ENCODE measurements at places on chromosomes 7 and 10. TPM values are rescaled to one million over a fixed set of nuclear protein-coding genes. Genes with fewer than 3 reads are reported as not detected.

Gene KCP
- 1.1 TPM for total RNA-seq

Gene HOXA10
- not detected for total RNA-seq

Gene MMD2
- total RNA-seq, result not detected

Gene PON1
- total RNA-seq, result not detected

Gene DCLRE1A
- total RNA-seq, result 16.9 TPM

DNA sequence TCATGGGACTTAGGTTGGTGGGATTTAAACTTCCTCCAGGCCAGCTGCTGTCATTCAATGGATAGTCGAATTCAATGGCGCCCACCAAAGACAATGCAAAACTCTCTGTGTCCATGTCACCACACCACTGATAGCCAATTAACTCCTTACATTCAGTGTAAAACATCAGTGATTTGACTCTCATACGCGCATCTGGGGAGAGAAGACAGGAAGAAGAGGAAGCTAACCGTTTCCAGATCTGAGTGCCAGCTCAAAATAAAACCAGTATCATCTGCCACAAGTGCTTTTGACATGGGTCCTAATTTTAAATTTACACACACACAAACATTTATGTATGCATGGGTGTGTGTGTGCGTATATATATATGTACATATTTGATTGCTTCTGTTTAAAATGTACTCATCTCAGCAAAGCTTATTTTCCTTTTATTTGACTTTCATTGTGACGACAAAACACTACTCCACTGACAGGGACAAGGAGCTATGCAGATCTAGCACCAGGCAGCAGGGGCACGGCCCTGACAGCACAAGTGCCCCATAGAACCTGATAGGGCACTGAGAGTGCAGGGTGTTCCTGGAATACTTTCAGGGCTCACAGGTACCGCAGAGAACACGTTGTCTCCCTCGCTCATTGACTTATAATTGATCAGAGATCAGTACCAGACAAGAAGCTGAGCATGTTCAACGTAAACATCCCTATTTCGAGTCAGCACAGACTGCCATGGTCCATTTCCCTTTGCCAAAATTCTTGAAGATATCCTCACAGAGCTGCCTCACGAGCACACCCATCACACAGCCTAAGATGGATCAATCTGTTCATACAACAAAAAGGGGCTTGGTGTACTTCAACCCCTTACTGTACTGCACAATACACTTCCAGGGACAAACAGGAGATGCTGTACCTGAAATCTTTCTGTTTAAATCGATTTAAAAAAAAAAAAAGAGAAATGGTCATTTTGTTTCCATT lies 176.1 kb downstream of the COBL start:
- H3K4me1 ChIP-seq, result no peaks in the 10 kb centered on the region
- no peaks in the 10 kb centered on the region for H3K27me3 ChIP-seq
- H3K4me3 ChIP-seq, result no peak overlapping the region

DNA sequence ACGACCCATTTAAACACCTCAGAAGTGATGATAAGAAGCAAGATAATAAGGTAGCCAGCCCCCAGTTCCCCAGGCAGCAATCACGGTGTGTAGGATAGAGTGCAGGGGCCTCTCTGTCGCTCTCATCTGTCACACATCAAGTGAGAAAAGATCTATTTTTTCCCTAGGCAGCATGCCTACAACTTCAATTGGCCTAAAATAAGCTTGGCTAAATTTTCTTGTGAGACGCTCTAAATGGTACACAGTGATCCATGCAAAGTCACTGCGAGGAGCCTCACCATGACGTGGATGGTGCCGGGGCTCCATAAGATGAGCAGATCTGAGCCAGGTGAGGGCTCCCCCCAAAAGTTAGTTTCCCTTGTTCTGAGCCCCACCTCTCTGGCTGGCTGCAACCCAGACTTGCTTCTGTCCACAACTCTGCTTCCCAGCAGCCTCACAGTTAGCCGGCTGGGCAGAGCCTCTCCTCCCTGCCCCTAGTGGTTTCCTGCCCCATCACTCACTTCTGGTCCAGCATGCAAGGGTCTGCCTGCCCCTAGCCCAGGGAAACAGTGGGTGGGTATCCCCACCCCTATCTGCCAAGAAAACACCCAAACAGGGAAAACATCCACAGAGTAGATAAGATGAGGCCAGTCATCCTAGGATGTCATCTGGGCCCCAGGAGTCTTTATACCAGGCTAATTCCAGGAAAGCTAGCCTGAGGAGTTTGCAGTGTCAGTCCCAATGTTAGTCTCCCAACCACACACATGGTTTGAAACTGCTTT lies 342.1 kb downstream of the GRID1 start:
- H3K4me3 ChIP-seq, result no peak overlapping the region
- no peak for DNase-seq
- no peaks in the 10 kb centered on the region for H3K36me3 ChIP-seq
- no peaks in the 10 kb centered on the region for H3K27me3 ChIP-seq

DNA sequence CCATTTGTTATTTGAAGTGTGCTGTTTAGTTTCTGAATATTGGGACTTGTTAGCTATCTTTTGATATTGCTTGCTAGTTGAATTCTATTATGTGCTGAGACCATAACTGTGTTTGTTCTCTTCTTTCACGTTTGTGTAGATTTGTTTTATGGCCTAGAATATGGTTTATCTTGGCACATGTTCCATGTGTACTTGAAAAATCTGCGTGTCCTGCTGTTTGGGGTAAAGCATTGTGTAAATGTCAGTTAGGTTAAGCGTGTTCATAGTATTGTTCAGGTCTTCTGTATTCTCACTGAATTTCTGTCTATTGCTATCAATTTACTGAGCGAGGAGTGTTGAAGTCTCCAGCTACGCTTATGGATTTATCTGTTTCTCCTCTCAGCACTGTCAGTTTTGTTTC lies 19.4 kb downstream of the MMP21 start:
- no peaks in the 10 kb centered on the region for H3K4me1 ChIP-seq
- H3K27ac ChIP-seq, result no peak overlapping the region
- H3K36me3 ChIP-seq, result peaks cover 53% of the 10 kb centered on the region
- H3K27me3 ChIP-seq, result no peaks in the 10 kb centered on the region
- no peak for DNase-seq

- DNase-seq, result no peak
- no peak overlapping the region for H3K27ac ChIP-seq
- no peaks in the 10 kb centered on the region for H3K27me3 ChIP-seq
Observed at GRCh38 chr7:3488829-3489228, 187.8 kb downstream of the SDK1 start.

DNA sequence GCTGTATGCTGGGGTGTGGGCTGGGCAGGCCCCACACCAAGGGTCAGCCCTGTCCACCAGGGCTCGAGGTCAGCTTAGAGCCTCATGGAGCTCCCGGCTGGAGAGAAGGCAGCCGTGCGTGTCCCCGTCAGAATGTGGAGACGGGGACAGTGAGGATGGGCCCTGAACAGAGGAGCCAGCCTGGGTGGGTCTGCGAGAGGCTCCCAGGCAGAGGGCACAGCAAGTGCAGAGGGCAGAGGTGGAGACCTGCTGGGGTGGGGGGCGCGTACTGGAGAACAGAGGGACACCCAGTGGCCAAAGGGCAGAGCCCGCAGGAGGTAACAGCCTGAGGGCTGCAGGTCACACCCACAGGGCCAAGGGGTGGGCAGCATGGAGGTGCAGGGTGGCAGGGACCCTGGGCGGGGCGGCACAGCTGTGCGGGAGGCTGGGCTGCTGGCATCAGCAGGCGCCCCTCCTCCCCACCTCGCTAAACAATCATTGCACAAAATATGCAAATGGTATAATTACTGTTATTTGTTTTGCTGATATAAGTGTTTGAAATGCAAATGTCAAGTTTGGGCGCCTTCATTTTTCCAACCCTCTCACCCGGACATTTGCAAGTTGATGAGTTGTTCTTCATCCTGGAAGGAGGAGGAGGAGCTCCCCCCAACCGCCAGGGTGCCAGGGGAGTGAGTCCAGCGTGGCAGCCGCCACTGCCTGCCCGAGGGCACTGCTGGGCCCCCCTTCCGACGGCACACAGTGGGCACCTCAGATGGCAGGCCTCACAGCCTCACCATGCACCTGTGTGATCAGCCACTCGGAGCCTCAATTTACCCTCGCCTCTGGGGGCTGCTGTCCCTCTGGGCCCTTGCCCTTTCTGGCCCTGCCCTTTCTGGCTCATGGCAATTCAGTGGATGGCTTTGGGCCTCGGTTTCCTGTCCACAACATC lies 35.0 kb downstream of the ELFN1 start:
- no peaks in the 10 kb centered on the region for H3K27me3 ChIP-seq
- no peak for DNase-seq
- H3K36me3 ChIP-seq, result no peaks in the 10 kb centered on the region
- H3K4me1 ChIP-seq, result no peaks in the 10 kb centered on the region
- no peak overlapping the region for H3K27ac ChIP-seq
